ENCODE measurements at places on chromosomes 11 and 22.

- no peak for DNase-seq
Measured at GRCh38 chr11:120332822-120333716, 3.1 kb upstream of the ARHGEF12 start.

GRCh38 chr11:95833378-95833777 lies 43.1 kb downstream of the CEP57 start:
- no peak for DNase-seq

DNA sequence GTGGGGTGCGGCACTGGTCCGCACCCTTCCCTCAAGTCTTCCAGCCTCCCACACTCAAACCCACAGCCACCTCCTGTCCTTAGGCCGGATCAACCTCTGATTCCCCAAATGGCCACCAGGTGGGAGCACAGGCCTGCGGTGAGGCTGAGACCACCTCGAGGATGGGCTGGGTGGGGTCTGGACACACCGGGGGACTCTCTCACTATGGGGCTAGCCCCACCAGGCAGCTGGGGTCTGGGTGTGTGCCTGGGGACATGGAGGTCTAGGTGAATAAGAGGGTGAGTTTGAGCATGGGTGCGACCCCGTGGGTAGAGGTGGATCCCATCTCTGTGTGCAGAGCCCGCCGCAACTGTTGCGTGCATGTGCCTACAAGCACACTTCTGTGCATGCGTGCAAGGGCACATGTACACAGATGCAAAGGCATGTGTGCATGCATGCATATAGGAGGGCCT lies 32.6 kb downstream of the MYO18B start:
- DNase-seq, result no peak

DNA sequence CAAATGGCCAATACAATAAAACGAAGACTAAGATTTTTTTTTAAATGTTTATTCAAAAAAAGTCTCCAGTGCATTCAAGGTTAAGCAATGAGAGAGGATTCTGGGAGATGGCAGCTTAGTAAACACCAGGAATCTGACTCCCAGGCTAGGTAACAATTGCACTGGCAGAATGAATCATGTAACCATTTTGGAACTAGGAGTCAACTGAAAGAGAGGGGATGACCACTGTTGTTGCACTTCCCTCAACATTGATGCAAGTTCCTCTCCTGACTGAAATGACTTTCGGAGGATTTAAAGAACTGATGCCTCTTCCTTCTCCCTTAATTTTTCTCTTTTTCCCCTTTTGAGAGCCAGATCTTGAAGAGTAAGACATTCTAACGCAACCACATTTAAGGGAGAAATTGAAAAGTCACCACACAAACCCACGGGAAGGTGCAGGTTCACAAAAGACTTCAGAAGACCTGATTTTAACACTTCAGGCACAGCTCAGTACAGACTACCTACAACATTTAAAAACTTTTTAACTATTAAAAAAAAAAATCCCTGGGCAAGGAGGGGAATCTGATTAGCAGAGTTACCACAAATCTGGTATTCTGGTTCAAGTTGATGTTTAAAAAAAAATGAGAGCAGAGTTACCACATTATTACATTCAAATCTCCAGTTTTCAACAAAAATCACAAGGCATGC lies 56.8 kb downstream of the FCHSD2 start:
- DNase-seq, result no peak

DNA sequence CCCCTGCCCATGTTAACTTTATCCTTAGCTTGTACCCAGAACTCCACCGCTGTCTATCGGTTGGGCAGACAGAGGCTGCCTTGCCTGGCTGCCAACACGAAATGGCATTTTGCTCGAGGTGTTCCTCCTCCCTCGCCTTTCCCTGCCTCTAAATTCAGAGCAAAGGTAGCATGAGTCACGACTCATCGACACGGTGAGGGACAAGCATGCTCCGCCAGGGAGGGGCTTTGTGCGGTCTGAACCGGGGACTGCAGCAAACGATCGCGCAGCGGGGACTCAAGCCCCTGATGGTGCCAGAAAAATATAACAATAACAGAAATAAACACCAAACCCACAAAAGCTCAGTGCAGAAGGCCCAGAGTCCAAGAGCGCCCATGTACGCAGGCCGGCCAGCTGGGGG lies 52.3 kb downstream of the RTL6 start:
- DNase-seq, result no peak

- no peak for DNase-seq
Measured at GRCh38 chr22:39526736-39527171, 5.8 kb downstream of the RPS19BP1 start.
